ENCODE measurements at places on chromosomes 7 and 10.
A peak's percentile ranks its signal among the peaks of the same experiment; 100 is the strongest.

DNA sequence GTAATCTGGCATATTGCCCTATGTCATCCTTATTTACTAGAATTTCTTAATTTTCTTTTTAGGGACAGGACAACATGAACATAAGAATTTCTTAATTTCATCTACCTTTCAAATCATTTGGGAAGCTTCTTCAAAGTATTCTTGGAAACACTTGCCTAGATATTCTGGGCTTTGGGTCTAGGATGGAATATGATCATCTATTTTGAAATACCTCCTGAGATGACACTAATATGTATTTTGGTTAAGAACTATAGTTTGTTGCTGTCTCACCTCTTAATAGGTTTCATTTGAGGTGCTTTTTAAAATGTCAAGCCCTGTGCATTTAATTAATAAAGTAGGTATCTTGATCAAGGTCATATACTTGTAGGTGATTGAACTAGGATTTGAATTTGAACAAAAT is 49.1 kb downstream of the SEPTIN7 start:
- no peak for DNase-seq

- no peak for DNase-seq
Measured at GRCh38 chr7:19101472-19101871, 16.0 kb downstream of the TWIST1 start.

GRCh38 chr10:97861097-97861750 is 11.6 kb downstream of the GOLGA7B start:
- peak; percentile 2 for DNase-seq

DNA sequence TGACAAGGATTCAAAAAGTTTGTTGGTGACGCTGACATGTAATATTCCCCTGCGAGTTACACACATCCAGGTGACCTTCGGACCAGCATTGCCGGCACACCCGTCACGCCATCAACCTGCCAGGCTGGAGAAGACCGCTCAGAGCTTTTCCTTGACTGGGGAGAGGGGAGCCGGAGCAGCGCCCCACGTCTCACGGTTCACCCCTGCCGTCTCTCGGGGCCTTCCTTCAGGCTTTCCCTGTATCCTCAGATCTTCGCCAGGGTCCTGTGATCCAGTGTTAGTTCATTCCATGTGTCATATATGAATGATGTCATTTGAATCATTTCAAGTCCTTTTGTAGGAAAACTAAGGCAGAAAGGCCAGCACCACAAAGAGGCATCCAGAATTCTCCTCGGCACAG is 127.8 kb downstream of the MGMT start:
- no peak for DNase-seq

DNA sequence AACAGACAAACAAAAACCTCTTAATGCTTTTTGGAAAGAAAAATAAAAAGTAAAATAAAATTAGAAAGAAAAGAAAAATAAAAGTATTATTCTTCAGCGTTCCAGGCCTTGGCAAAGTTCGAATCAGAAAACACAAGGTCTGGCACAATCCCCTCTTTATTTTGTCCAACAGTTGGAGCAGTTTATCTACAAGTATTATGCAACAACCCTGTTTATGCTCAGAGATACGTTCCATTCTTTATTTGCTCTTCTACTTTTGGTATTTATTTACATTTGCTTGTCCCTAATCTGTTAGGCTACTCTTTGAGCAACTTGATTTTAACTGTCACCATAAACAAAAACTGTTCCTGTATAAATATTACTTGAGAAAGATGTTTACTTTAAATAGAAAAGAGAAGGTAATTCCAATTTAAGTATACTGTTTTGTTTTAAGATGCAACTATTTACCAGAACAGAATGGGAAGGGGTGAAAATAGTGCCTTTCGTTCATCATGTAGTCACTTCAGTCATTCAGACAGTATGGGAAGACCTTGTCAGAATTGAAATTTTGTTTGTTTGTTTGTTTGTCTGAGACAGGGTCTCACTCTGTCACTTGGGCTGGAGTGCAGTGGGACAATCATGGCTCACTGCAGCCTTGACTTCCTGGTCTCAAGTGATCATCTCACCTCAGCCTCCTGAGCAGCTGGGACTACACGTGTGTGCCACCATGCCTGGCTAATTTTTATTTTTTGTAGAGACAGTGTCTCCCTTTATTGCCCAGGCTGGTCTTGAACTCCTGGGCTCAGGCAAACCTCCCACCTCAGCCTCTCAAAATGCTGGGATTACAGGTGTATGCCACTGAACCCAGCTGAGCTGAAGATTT is 5.7 kb downstream of the PDK4 start:
- DNase-seq, result no peak

- no peak for DNase-seq
Measured at GRCh38 chr7:152313217-152313616, 122.6 kb downstream of the KMT2C start.

- DNase-seq, result no peak
Measured at GRCh38 chr10:7872041-7872442, 53.7 kb downstream of the TAF3 start.

DNA sequence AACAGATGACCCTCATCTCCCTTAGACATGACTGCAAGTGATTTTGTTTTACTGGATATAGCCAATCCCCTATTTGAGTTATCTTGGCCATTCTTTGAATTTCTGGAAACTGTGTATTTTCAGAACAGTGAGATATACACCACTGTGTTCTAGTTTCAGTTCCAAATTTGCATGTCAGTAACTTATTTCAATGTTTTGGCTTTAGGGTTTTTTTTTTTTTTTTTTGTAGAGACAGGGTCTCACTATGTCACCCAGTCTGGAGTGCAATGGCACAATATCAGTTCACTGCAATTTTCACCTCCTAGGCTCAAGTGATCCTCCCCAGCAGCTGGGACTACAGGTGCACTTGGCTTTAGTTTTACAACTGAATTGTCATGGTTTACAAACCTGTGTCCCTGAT is 67.2 kb downstream of the ATAD1 start:
- no peak for DNase-seq

GRCh38 chr7:34758111-34758601 is 100.1 kb downstream of the NPSR1 start:
- DNase-seq, result no peak

GRCh38 chr10:60906411-60906810 is 37.6 kb downstream of the RHOBTB1 start:
- DNase-seq, result no peak

GRCh38 chr7:18289788-18290187 is 205.8 kb upstream of the HDAC9 start:
- no peak for DNase-seq

DNA sequence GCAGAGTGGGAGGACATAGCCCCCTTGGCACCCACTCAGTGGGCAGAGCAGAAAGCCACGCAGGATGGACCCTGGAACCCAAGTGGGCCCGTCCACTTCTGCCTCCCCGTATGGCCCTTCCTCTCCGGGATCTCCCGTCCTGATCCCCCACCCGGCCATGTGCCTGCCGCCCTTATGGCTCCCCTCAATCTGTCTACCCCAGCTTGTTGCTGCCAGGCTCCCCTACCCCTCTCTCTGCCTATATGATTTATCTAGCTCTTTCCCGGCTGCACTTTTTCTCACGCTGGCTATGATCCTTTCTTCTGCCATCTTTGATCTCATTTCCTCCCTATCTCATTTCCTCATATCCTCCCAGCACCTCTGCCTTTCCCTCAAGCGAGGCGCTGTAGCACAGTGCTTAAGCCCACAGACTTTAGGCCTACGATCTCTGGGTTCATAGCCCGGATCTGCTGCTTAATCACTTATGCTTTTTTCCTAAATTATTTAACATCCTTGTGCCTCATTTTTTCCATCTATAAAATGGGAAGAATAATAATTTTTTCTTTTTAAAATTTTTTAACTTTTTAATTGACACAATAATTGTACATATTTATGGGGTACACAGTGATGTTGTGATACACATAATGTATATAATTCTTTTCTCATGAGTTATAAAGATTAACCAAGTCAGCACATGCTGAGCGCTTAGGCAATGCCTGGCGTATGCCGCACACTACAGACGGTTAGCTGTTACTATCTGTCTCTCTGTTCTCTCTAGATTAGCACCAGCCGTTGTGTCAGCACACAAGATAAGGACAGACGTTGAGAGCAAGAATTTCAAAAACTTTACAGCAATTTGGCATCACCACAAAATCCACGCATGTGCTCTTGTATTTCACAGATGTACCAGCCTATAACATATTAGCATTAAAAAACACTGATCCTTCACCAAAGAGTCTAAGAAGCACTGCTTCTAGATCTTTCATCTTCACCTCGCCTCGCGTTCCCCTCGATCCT is 18.1 kb downstream of the KCNH2 start:
- DNase-seq, result no peak

- DNase-seq, result peak; percentile 23
Measured at GRCh38 chr10:13100349-13101294, 659 bp downstream of the OPTN start.

DNA sequence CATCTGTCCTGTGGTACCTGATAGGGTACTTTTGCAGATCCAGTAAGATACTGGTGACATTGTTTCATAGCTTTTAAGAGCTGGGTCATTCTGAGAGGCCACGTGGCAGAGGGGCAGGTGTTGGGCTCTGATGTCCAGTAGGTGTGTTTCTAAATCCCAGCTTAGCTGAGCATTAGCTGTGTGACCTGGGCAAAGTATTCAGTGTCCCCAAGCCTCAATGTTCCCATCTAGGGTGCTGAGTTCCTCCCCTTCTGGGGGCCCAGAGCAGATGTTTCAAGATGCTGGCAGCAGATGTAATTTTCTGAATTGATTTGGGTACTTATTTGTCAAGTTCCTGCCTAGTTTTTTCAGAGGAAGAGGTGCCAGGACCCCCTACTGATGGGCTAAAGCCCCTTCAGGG is 52.9 kb downstream of the NEURL1 start:
- DNase-seq, result no peak

- no peak for DNase-seq
Measured at GRCh38 chr7:139725858-139726484, 51.8 kb downstream of the HIPK2 start.

DNA sequence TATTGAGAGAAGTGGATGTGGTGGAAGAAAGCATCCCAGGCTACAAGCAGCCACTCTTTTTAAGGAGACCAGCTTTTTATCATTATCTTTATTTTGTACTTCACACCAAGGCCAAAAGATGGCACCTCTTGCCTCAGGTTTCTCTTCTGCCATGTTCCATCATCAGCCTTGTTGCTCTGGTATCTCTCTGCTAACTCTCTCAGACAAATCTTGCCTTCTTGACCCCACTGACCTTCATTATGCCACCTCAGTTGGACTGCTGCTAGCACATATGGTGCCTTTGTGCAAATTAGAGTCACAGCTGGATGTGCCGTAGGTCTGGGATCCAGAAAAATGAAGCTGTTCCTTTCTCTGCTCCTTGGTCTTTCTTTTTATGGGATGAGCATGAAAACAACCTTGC is 47.1 kb upstream of the DYNC1I1 start:
- no peak for DNase-seq

- DNase-seq, result peak; percentile 40
Measured at GRCh38 chr7:39741942-39742623, 118.7 kb downstream of the RALA start.

DNA sequence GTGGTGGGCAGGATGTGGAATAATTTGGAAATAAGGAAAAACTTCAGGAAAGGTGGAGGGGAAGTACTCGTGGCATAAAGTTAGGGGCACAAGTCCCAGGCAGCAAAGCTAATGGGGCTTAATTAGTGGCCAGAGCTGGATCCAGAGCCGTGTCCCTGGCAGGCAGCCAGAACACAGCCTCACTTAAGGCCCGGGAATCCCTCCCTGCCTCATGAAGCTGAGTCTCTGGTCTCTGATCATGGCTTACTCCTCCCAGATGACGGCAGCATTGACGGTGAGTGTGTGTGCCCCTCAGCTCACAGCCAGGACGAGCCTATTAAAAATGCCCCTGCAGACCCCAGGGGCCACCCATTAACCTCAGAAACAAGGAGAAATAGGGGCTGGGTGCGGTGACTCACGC is 48.2 kb upstream of the NPTX2 start:
- DNase-seq, result no peak

DNA sequence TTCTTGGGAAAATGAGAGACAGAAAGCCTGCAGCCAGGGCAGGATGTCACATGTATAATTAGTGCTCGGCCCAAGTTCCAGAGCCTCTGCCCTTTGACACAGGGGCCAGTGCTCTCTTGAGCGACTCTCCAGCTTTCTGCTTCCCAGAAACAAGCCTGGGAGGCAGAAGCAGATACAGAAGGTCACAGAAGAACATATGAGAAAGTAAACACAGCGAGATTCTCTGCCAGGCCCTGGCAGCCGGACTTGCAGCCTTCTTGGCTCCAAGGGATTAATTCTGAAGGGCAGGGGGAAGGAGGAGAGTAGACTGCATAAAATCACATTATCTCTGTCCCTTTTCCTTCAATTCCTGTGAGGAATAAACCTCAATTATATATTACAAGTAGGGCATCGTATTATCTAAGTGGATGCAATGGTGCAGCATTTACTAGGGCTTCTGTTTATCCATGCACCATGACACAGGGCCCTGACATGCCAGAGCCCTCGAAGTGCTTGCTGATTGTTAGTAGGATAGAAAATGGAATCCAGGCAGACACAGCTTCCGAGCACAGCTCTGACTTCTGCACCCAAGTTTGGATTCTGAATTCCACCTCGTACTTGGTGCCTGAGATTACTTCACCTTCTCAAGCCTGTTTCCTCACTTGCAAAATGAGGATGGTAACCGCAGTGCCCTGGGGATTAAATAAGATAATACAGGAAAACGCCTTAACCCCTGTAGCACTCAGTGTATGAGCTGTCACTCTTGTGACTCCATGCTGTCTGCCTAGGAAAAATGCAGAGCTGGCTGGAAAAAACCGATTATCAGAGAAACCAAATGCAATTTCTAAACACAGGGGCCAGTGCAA is 536.5 kb downstream of the TNS3 start:
- no peak for DNase-seq

- DNase-seq, result no peak
Measured at GRCh38 chr7:159218607-159219006, 73.9 kb upstream of the VIPR2 start.

- no peak for DNase-seq
Measured at GRCh38 chr10:61639952-61640351, 22.8 kb upstream of the CABCOCO1 start.

DNA sequence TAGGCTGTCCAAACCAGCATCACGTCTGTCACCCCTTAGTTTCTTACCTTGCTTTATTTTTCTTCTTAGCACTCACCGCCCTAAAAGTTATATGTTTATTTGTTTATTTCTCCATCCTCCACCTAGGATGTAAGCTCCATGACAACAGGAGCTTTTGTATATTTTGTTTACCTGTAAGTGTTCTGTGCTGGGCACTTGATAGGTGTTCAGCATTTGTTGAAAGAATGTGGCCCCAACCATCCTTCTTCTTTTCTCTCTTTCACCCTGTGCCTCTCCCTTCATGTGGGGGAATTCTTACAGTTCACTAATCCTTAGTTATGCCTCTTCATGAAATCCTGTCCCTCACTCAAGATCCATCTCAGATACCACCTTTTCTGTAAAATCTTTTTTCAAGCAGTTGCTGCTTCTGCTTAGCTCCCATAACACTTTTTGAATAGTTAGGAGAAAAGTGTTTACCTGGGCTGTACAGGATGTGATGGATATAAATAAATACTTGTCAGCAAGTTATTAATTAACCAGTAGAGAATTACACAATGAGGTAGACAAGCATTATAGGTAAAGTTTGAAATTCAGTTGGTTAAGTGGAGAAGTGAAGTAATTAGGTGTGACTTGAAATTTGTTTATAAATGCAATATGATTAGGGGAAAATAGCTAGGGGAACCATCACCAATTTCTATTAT is 9.7 kb downstream of the AHR start:
- DNase-seq, result no peak

- peak; percentile 59 for DNase-seq
Measured at GRCh38 chr7:24812305-24812945, 55.2 kb upstream of the GSDME start.

Measured in NCI-H345 (cell line).